DMS53 (cell line): ENCODE measurements at places on chromosomes 2 and 18.
A peak's percentile ranks its signal among the peaks of the same experiment; 100 is the strongest.

- no peak for DNase-seq
Measured at GRCh38 chr2:187051350-187051749, 202.4 kb upstream of the ZSWIM2 start.

- DNase-seq, result peak; percentile 1
Measured at GRCh38 chr2:147854557-147855134, 9.8 kb downstream of the ACVR2A start.

DNA sequence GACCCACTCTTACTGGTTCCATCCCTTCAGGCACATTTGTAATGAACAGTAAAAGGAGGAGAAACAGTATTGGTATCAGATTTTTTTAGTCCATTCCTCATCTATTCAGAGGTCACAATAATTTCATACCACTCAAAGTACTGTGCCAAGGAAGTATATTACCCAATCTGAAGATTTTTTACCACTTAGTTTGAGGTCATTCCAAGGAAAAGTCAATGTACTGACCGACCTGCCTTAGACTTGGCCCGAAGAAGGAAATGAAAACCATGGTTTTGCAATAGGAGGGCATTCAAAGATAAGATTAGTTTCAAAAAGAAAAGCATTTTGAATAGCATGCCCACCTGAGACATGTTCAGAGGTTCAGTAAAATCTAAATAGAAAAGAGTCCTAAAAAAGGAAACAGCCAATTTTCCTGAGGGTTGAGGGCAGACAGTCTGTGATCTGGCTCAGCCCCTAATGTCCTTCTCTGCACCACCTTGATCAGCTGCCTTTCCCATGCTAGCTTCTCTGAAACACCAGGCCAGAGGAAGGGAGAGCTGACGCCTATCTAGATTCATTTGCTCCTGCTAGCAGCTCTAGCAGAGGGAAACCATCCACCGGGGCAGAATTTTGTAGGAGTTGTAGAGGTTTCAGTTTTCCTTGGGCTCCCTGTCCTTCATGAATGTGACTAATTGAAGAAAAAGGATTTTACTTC is 107.3 kb upstream of the FZD5 start:
- DNase-seq, result no peak

GRCh38 chr18:13216092-13216582 is 2.4 kb upstream of the LDLRAD4 start:
- DNase-seq, result peak; percentile 72

DNA sequence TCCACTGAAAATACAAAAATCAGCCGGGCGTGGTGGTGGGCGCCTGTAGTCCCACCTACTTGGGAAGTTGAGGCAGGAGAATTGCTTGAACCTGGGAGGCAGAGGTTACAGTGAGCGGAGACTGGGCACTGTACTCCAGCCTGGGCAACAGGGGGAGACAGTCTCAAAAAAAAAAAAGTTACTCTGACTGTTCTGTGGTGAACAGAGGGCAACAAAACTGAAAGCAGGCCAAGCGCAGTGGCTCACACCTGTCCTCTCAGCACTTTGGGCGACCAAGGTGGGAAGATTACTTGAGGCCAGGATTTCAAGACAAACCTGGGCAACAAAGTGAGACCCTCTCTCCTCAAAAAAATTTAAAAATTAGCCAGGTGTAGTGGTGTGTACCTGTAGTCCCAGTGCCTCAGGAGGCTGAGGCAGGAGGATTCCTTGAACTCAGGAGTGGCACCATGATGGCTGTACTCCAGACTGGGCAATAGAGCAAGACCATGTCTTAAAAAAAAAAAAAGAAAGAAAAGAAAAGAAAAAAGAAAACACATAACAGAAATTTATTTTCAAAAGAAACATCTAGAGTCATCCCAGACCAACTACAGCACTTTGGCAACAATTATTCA is 13.6 kb upstream of the RTN4 start:
- DNase-seq, result no peak

- DNase-seq, result no peak
Measured at GRCh38 chr2:115036818-115037217, 594.4 kb downstream of the DPP10 start.
